ENCODE measurements at places on chromosomes 16 and 17.

DNA sequence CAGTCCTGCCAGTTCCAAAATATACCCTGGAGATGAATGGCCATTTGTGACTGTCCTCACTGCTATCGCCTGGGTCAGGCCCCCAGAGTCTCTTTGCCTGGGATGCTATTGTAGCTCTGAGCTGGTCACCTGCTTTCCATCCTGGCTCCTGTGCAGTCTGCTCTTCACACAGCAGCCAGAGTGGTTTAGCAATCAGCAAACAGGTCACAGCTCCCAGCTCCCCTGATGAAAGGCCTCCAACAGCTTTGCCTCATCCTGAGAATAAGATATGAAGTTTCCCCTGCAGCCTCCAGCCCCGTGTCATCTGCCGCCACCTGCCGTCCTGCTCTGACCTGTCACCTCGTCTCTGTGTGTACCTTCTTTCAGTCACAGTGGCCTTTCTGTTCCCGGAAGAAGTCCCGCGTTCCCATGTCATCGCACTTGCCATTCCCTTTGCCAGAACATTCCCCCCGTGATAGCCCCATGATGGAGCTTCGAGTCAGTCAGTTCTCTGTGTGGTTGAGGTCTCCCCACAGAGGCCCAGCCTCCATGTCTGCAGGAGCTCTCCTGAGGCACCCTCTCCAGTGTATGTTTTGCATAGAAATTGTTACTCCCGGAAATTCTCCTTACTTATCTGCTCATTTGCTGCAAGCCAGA, 281.5 kb downstream of the SNX29 start:
- no peak for DNase-seq

DNA sequence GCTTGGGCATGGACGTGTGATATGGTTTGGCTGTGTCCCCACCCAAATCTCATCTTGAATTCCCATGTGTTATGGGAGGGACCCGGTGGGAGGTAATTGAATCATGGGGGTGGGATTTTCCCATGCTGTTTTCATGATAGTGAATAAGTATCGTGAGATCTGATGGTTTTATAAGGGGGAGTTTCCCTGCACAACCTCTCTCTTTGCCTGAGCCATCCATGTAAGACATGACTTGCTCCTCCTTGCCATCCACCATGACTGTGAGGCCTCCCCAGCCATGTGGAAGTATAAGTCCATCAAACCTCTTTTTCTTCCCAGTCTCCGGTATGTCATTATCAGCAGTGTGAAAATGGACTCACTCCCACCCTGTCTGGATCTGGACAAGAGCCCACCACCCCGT, 393.4 kb downstream of the SEC14L1 start:
- no peak for DNase-seq

GRCh38 chr17:65656390-65657250, 95.2 kb upstream of the AXIN2 start:
- DNase-seq = no peak

GRCh38 chr16:23351360-23351759, 49.3 kb downstream of the SCNN1B start:
- DNase-seq = no peak

DNA sequence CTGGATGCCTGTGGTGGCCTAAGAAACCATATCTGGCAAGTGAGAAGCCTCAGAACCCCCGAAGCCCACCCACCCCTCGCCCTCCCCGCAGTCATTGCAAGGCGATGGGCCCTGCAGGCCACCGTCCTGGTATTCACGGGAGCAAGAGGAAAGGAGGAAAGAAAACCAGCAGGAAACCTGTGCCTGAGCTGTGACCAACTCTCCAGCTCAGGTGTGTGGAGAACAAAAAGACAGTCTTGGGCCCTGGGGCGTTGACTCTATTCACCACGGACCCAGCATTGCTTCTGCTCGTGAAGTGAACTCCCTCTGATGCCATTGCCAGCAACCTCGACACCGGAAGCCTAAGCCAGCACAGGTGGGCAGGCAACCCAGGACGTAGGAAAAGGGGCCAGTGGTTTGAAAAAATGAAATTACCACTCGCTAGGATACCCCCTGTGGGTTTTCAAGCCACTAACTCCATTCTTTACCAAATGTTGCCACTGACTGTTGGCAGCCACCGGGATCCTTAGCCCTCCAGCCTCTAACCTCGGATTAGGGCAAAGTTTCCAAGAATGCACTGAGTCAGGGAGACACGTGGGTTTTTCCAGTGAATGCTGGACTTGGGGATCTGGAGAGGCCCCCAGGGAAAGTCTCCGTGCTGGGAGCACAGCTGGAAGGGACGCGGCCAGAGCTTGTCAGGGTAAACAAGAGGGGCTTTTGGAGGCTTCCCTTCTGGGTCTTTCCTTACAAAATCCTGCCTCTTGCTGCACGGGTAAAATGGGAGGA, 25.1 kb downstream of the FA2H start:
- no peak for DNase-seq

GRCh38 chr16:81238296-81239011, at the start of gene BCO1:
Gene BCO1 (plus strand): TSS chr16:81238689. CDS start chr16:81238909, 220 bp downstream.
- no peak for DNase-seq

All from activated naive CD4-positive, alpha-beta T cell treated with anti-CD3 and anti-CD28 coated beads, Interleukin-2, amount 10 ng/mL, durations not matched to agents 7 days and 5 days (primary cell).